GM10248 (cell line): ENCODE measurements at places on chromosomes 1 and 21.
A peak's percentile ranks its signal among the peaks of the same experiment; 100 is the strongest.

- no peak for DNase-seq
Observed at GRCh38 chr1:167429612-167430011, 88.7 kb downstream of the CD247 start.

DNA sequence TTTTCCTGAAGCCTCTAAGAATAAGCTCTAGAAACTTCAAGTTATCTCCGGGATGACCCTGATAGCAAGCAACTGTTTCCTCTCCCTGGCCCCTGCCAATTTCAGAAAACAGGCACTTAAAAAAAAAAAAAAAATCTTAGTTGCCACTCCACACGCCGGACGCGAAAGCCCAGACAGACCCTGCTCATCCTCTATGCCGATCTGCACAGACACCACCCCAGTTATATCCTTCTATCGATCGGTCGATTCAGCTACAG, 1.7 kb downstream of the ANP32E start:
- DNase-seq: no peak

GRCh38 chr1:63669151-63669961, 76.1 kb downstream of the PGM1 start:
- no peak for DNase-seq

GRCh38 chr1:184615301-184615700, 139.4 kb downstream of the EDEM3 start:
- DNase-seq: no peak

GRCh38 chr1:25728301-25728935, 71.6 kb upstream of the SELENON start:
- DNase-seq: no peak

- no peak for DNase-seq
Observed at GRCh38 chr1:109808703-109809102, 45.0 kb upstream of the EPS8L3 start.

- peak; percentile 96 for DNase-seq
Observed at GRCh38 chr1:1040004-1040991, 20.4 kb downstream of the AGRN start.

GRCh38 chr1:59186656-59187055, 110.2 kb upstream of the FGGY start:
- no peak for DNase-seq

DNA sequence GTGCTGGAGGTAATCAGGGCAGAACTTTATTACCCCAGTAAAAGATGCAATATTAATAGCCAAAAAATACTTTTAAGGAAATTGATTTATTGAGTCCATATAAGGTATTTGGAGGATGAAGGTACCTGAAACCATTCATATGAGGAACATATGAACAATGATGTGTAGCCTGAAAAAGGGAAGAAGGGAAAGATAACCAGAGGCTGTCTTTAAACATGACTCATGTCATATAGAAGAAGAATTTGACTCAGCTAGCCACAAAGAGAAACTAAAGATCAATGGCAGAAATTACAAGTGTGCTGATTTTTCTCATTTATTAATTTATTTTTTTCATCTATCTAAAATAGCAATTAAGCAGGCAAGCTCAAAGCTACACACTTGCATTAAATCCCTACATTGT, 136.2 kb upstream of the DUSP10 start:
- DNase-seq: peak; percentile 34

- no peak for DNase-seq
Observed at GRCh38 chr1:87123610-87124009, 205.1 kb upstream of the LMO4 start.

DNA sequence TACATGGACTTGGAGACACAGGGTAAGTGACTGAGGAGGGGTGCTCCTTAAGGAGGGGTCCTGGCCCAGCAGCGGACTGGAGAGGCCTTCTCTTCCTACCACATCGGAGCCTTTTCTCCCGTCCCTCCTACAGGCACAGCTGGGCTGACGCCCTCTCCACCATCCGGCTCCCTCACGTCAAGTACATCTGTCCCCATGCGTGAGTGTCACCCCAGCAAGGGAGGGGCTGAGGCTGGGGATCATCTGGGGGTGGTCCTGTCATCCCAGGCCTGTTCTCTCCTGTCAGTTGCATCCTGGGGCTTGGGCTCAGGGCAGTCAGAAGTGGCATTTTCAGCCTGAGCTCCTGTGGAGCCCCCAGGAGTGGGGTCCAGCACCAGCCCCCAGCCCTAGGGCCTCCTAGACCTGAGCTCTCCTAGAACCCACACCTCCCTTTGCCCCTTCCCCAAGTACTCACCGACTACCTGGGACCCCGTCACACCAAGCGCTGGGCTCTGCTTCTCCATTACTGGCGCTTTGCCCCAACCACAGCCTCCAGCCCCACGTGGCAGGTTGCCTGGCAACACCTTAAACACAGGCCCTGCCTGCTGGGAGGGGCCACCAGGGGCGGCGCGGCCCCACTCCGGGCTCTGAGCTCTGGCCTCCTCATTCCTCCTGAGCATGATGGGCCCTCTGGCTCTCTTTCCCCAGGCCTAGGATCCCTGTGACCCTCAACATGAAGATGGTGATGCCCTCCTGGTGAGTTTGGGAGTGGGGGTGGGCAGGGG, 2.3 kb downstream of the LYPLA2 start:
- DNase-seq: peak; percentile 45

DNA sequence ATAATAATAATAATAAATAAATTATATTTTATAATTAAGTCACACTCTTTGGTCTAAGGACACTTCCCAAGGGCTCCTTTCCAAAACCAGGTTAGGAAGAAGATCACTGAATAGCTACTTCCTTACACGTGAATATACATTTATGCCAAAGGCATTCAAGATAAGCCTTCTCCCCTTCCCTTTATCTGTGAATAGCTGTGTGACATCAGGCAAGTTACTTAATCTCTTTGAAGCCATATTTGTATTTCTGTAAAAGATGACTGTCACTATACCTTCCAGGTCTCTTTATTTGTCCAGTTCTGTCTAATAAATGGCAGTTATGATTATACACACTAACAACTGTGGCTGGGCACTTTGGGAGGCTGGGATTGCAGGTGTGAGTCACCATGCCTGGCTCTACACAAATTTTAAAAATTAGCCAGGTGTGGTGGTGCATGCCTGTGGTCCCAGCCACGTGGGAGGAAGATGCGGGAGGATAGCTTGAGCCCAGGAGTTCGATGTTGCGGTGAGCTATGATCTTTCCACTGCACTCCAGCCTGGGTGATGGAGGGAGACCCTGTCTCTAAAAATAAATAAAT, 5.5 kb upstream of the RNF11 start:
- no peak for DNase-seq

DNA sequence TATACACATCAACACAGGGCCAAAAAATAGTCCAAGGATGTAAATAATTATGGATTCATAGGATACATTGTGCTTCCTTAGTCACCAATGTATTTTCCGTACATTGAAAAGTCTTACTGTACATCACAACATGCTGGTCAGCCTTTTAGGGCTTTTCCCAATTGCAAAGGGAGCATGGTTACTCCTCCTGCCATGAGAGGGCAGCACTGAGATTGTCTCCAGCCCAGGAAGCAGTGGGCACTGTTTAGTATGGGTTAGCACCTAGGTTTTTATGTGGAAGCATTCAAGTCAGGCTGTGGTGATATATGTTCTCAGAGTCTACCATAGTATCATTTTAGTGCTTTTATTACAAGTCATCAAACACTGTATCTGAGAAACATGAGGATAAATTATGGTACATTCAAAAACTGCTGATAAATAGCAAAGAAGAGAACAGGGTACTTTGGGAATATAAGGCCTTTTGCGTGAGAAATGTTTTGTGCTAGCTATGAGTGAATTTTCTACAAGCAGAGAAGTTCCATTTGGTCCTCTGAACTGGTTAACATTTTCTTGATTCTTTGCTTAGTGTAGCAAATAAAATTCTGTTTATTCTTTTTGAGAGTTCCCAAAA, 34.0 kb downstream of the ST6GALNAC5 start:
- peak; percentile 44 for DNase-seq

DNA sequence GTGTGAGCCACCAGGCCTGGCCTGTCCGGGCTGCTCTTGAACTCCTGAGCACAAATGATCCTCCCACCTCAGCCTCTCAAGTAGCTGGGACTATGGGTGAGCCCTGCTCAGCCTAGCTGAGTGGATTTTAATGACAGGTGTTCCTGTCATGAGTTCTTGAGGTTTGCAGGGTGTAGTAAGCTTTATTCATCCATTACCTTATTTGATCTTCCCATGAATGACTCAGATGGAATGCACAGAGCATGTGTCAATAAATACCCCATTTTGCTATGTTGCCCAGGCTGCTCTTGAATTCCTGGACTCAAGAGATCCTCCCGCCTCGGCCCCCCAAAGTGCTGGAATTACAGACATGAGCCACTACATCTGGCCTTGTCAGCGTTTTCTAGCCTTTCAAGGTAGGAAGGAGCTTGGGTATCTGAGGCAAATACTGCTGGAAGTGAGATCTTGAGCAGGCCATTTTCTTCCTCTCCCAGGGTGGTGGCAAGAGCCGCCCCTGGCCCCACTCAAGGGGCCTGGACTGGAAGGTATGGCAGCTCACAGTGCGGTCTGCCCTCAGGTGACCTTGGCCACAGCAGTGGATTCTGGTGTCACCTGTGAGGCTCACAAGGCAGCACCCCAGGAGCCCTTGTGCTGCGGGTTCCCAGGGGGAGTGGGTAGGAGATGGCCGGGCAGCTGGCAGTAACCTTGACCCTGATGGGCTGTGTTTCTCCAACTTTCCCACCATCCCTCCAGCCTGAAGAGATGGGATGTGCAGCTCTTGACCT, 20.0 kb downstream of the PIK3CD start:
- DNase-seq: no peak

- DNase-seq: no peak
Observed at GRCh38 chr1:15137809-15138208, 15.7 kb upstream of the TMEM51 start.

DNA sequence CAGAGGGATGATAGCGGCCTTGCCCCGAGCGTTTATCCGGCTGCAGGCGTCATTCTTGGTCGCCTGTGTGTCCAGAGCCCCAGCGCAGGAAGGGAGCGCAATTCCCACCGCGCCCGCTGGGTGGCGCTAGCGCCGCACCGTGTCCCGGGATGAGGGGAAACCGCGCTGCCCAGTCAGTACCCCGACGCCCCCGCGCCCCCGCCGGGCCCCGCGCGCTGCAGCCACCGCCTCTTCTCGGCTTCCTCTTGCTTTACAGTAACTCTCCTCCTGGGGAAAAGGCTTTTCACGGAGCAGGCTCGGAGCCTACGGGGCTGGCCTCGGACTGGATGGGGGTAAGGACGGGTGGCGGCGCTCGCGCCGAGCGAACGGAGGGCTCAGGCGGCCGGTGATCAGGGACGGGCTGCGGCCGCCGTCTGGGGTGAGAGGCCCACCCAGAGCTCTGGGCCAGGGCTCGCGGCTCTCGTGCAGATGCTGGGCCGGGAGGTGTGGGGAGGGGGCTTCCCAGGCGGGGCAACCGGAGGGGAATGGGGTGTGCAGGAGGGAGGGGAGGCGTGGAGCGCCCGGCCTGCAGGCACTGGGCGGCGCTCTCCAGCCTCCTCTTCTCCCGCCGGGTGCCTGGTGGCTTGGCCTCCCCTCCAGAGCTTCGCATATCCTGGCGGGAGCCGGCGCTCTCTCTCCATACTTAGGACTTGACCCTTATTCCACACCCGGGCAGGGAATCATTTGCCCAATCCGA, 29.8 kb downstream of the TEX35 start:
- peak; percentile 89 for DNase-seq

DNA sequence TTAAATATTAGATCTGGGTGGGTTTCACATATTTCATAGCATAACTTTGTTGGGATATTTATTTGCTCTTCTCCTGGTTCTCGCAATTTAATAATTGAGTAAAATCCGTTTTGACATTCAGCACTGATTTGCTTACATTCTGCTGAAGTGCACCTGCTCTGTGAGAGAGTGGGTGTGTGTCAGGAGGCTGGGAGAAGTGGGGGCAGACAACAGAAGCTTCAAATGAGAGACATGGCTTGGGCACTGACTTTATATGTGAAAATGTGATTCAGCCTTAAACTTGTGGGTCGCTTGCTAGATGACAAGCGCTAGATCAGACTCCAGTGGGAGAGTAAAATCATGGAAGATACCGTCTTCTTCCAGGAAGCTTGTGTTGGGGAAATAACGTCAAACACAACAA, 32.4 kb upstream of the KCNA2 start:
- DNase-seq: no peak

DNA sequence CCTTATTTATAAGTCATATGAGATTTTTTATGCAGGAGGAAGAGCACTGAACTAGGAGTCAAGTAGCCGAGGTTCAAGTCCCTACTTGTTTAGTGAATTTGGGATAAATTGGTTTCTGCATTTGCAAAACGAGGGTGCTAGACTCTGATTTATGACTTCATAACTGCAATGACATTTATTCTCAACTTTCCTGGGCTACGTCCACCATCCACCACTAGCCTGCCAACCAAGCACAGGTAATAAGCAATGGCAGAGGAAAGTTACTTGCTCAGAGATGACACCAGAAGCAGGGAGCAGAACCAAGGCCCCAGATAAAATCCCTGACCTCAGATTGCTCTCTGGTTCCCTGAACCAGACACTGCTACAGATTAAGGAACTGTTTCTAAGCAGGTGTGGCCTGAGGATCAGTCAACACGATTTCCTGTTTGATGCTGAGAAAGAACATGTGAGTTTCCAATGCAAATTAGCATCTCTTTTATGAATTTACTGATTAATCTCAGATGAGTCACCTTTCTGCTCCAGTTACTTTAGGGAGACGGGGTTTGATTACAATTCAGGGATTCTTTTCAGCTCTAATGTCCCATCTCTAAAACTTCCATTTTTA, 52.7 kb downstream of the PLPP3 start:
- peak; percentile 30 for DNase-seq

- DNase-seq: no peak
Observed at GRCh38 chr1:207084232-207084631, 4.4 kb upstream of the C4BPB start.

GRCh38 chr1:81600878-81601622, 199.7 kb upstream of the ADGRL2 start:
- DNase-seq: no peak

GRCh38 chr1:35763201-35763600, 6.6 kb downstream of the CLSPN start:
- DNase-seq: no peak

- no peak for DNase-seq
Observed at GRCh38 chr1:25649505-25650288, 33.1 kb downstream of the MAN1C1 start.

DNA sequence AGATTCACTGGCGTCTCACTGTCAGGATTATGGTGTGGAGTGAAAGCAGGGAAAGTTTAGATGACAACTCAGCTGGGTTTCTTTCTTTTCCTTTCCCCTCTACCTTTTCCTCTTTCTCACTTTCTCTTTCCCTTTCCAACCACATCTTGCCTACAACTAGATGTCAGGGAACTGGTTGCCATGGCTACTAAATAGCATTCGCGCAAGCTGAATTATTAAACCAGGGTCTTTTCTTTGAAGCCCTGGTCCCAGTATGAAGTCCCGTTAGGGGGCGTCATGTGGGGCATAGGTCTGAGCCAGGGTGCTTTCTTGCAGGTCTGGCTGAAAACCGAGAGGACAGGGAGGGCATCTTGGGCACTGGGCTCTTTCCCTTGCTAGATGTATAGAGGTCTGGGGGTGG, 168.4 kb upstream of the CACNA1E start:
- no peak for DNase-seq

- DNase-seq: no peak
Observed at GRCh38 chr1:155706139-155706538, 17.2 kb downstream of the DAP3 start.

DNA sequence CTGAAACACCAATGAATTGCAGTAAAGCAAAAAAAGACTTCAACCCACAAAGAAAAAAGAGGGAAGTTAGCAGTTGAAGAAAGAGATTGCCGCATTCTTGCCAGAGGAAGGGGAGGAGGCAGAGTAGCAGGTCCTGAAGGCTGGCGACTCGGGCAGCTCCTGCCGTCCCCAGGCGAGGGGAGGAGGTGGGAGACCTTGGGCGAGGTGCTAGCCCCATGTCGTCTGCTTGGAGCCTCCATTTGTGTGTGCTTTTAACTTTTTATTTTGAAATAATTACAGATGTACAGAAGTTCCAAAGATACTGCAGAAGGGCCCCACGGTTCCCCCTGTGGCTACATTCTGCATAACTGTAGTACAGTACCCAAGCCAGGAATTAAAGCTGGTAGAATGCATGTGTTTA, 6.7 kb downstream of the TRPM2 start:
- DNase-seq: no peak
